ENCODE measurements at places on chromosomes 7 and 10. TPM values are rescaled to one million over a fixed set of nuclear protein-coding genes. Genes with fewer than 3 reads are reported as not detected.

The CAV1 gene
- total RNA-seq = 614 TPM

The NUTM2D gene
- 2.2 TPM for total RNA-seq

The MGMT gene
- 32.1 TPM for total RNA-seq

The CHN2 gene
- 0.29 TPM for total RNA-seq

The CDC14C gene
- total RNA-seq = 0.17 TPM

The SLC13A1 gene
- total RNA-seq = not detected

The GIMAP6 gene
- total RNA-seq = 0.15 TPM

The TMEM196 gene
- not detected for total RNA-seq

The UPK3B gene
- total RNA-seq = not detected

The SFTPA1 gene
- total RNA-seq = not detected

All from smooth muscle cell of trachea (primary cell).